ENCODE measurements at places on chromosomes 1 and 21.

DNA sequence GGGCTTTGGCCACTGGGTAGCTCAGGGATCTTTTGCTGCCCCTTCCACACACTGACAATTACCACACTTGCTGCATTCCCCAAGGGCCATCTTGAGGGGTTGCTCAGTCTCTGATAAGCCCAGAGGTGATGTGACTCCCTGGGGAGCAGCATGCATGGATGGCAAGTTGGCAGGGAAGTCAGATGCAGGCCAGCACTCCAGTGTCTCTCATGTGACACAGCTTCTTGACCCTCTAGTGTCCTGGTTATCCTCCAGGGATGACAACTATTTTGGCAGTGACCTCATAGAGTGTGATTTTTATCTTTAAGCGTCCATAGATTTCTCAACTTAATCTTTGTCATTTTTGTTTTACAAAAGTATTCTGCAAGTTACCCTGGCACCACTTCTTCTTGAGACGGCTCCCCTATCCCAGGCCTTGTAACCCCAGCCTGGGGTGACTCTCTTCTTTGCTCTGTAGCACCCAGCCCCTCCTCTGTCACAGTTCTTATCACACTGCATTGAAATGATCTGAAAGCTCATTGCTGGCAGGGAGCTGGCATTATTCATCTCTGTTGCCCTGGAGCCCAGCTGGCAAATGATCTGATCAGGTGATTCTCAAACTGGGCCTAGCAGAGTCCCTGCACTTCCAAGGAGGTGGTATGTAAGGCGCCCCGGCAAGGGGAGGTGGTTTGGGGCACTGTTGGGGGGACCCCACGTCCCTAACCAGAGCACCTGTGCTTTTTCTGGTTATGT, 72.6 kb downstream of the TENT5C start:
- no peak for DNase-seq
- no peaks in the 10 kb centered on the region for H3K27me3 ChIP-seq
- H3K4me1 ChIP-seq: peaks cover 30% of the 10 kb centered on the region
- peak overlapping the region; percentile 59 for H3K27ac ChIP-seq

- no peaks in the 10 kb centered on the region for H3K4me1 ChIP-seq
- H3K27me3 ChIP-seq: no peaks in the 10 kb centered on the region
- no peak overlapping the region for H3K4me3 ChIP-seq
- DNase-seq: no peak
These were observed 25.8 kb downstream of the SHISAL2A start for GRCh38 chr1:52658795-52659194.

DNA sequence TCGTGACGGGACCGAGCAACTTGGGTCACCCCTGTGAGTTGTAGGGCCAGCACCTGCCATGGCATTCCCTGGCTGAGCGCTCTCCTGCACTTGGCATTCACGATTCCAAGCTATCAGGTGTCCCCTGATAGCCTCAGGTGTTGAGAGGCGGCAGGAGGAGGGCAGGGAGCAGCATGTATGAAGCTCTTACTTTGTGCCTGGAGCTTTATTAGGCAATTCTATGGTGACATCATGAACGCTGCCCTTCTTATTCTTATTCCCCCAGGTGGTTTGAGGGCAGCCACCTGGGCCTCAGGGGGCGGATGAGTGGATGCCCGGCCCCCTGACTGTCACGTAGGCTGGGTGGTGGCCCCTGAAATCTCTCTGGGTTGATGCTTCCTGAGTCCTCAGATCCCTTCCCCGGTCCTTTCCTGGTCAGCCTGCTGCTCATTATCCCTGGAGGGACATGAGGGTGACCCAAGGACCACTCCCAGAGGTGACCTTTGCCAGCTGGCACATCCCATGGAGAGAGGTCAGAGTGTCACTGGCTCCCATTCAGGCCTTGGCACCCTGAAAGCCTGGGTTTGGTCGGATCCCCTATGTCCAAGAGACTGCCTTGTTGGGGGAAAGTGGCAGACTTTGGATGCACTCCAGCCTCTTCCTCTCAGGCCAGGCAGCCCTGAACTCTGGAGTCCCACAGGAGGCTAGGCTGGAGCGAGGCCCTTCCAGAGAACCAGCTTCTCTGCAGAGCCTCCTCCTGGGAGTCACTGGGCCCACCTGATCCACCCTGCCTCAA, 51.9 kb downstream of the SPSB1 start:
- H3K27me3 ChIP-seq: no peaks in the 10 kb centered on the region
- no peak for DNase-seq

GRCh38 chr21:35770101-35770945, 290.0 kb downstream of the SETD4 start:
- no peak overlapping the region for H3K27ac ChIP-seq
- peaks cover 21% of the 10 kb centered on the region for H3K4me1 ChIP-seq
- DNase-seq: no peak
- no peaks in the 10 kb centered on the region for H3K27me3 ChIP-seq
- H3K36me3 ChIP-seq: no peaks in the 10 kb centered on the region
- H3K4me3 ChIP-seq: no peak overlapping the region

GRCh38 chr1:67863637-67864036, 30.4 kb upstream of the GNG12 start:
- H3K36me3 ChIP-seq: no peaks in the 10 kb centered on the region
- no peaks in the 10 kb centered on the region for H3K4me1 ChIP-seq
- H3K4me3 ChIP-seq: no peak overlapping the region
- no peaks in the 10 kb centered on the region for H3K27me3 ChIP-seq

GRCh38 chr1:61055110-61055614, 27.2 kb upstream of the NFIA start:
- no peaks in the 10 kb centered on the region for H3K27me3 ChIP-seq
- no peaks in the 10 kb centered on the region for H3K4me1 ChIP-seq
- no peak for DNase-seq

GRCh38 chr1:100348549-100349144, 3.7 kb upstream of the CDC14A start:
- DNase-seq: no peak
- no peak overlapping the region for H3K27ac ChIP-seq
- H3K27me3 ChIP-seq: no peaks in the 10 kb centered on the region
- no peaks in the 10 kb centered on the region for H3K36me3 ChIP-seq

- H3K4me1 ChIP-seq: peaks cover 13% of the 10 kb centered on the region
- no peaks in the 10 kb centered on the region for H3K36me3 ChIP-seq
- H3K27me3 ChIP-seq: no peaks in the 10 kb centered on the region
- DNase-seq: no peak
- H3K27ac ChIP-seq: no peak overlapping the region
These were observed 7.1 kb downstream of the ITGB2 start for GRCh38 chr21:44913425-44914175.

DNA sequence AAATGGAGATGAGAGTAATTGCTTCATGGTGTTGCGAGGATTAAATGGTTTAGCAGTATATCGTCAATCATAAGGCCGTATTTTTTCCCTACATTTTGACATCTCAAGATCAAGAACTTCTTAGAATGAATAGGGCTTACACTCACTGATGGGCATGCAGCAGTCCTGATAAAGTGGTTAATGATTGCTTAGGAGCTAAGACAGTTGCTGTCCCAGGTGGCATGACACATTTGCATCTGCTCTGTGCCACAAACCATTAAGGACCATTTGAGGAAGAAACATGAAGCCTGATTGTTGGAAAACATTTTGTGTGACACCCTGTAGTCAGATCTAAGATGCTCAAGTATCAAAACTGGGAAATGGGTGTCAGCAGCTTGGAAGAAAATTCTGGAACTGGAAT, 81.0 kb upstream of the SGIP1 start:
- no peak for DNase-seq
- H3K27me3 ChIP-seq: no peaks in the 10 kb centered on the region
- H3K4me3 ChIP-seq: no peak overlapping the region

DNA sequence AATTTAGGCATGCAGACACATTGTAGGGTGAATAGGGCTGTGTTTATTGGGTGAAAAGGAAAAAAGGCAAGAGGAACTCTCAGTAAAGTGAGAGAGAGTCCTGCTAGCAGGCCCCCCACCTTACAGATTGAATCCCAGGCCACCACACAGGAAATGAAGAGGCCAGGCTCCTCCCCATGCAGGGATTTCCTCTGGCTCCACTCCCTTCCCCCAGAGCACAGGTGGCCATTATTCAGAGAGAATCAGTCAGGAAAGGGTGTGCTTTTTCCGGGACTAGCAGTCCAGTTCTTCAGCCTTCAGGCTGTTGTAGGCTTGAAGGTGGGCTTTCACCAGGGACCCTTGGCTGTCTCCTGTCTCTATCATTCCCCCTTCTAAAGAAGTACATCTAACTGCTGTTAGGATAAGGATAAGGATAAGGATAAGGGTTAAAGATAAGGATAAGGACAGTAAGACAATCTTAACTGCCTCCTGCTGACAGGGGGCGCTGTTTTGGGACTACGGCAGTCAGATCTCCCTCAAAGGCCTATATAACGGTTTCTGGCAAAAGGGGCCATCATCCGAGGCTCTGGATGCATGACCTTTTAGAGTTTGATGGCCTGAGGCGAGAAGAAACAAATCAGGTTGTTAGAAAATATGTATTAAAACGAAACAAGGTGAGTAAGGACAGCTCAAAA, 26.3 kb downstream of the ZNF648 start:
- no peak overlapping the region for H3K4me3 ChIP-seq
- H3K27me3 ChIP-seq: no peaks in the 10 kb centered on the region
- H3K27ac ChIP-seq: no peak overlapping the region
- no peaks in the 10 kb centered on the region for H3K36me3 ChIP-seq
- DNase-seq: no peak
- H3K4me1 ChIP-seq: peaks cover 2% of the 10 kb centered on the region

DNA sequence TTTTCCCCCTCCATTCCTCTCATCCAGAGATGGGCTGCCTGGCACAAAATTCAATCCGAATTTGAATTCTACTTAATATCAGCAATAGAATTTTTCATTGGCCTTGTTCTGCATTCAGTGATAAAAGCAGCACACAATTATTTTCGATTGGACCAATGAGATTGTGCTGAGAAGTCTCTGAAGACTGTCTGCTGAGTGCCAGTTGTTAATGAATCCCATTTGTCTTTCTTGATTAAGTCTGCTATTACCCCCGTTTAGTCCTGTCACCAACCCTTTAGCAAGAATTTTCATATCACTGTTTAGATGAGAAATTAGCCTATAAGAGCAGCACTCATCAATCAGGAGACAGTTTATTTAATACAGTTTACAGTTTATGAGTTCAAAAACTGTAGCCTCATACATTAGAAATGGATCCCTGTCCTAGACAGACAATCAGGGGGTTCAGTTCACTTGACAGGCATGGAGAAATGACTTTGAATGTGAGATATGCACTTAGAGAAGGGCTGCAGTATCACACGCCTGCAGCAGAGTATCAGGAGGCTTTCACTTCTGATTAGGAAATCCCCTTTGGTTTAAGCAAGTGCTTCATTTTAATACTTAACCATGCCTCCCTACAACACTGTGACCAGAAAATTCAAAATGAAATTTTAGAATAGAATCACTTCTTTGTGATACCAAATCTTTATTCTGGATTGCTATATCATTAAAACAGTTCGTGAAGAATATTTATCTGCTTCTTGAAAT, 304.7 kb upstream of the PTBP2 start:
- peaks cover 18% of the 10 kb centered on the region for H3K4me1 ChIP-seq
- H3K27me3 ChIP-seq: no peaks in the 10 kb centered on the region
- no peaks in the 10 kb centered on the region for H3K36me3 ChIP-seq
- peak overlapping the region; percentile 47 for H3K27ac ChIP-seq

- H3K4me1 ChIP-seq: no peaks in the 10 kb centered on the region
- no peak for DNase-seq
- no peaks in the 10 kb centered on the region for H3K36me3 ChIP-seq
- H3K27ac ChIP-seq: no peak overlapping the region
- no peak overlapping the region for H3K4me3 ChIP-seq
These were observed 62.9 kb upstream of the ATP1A1 start for GRCh38 chr1:116310180-116310579.

DNA sequence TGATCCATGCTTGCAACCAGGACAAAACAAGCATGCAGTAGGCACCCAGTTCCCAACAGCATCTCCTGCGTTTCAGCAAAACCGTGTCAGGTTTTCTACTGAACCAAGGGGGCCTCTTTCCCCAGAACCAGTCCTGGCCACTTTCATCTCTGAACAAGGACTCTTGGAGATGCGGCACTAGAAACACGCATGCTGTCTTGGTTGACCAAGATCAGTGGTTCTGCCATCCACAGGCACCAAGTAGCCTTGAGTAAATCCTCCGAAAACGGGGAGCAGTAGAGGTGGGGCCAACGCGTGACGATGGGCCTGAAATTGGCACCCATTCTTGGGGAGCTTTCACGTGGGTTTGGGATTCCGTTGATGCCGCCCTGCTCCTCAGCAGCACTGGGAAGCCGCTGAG, 62.5 kb upstream of the AJAP1 start:
- no peaks in the 10 kb centered on the region for H3K36me3 ChIP-seq
- DNase-seq: peak; percentile 23
- H3K27me3 ChIP-seq: peaks cover 12% of the 10 kb centered on the region
- no peak overlapping the region for H3K27ac ChIP-seq
- H3K4me1 ChIP-seq: no peaks in the 10 kb centered on the region

GRCh38 chr1:21663248-21663950, 5.8 kb downstream of the RAP1GAP start:
- H3K4me3 ChIP-seq: no peak overlapping the region
- H3K27me3 ChIP-seq: no peaks in the 10 kb centered on the region
- H3K36me3 ChIP-seq: no peaks in the 10 kb centered on the region
- H3K4me1 ChIP-seq: peaks cover 12% of the 10 kb centered on the region

GRCh38 chr1:117794073-117794472, 135.3 kb downstream of the GDAP2 start:
- no peak overlapping the region for H3K4me3 ChIP-seq
- H3K36me3 ChIP-seq: no peaks in the 10 kb centered on the region
- no peak overlapping the region for H3K27ac ChIP-seq
